ENCODE measurements at places on chromosomes 5 and 9.

GRCh38 chr5:157509093-157509492 is 49.1 kb downstream of the NIPAL4 start:
- no peak for DNase-seq

GRCh38 chr5:172293054-172293744 is 9.6 kb upstream of the UBTD2 start:
- no peak for DNase-seq

DNA sequence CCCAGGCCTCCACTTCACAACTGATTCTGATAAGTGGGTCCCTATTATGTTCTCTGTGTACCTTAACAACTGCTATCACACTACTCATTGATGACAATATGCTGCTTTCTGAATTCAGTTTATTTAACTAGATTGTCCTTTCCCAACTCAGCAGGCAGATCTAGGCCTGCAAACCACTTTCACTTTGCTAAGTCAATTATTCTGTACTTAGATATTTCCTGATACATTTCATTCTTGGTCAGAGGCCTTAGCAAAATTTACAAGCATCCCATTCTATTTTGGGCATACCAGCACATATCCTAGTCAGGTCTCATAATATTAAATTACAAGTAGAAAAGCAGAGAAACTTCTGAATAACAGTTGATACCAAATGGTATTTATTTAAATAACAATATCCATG is 235.7 kb upstream of the HAPLN1 start:
- no peak for DNase-seq

DNA sequence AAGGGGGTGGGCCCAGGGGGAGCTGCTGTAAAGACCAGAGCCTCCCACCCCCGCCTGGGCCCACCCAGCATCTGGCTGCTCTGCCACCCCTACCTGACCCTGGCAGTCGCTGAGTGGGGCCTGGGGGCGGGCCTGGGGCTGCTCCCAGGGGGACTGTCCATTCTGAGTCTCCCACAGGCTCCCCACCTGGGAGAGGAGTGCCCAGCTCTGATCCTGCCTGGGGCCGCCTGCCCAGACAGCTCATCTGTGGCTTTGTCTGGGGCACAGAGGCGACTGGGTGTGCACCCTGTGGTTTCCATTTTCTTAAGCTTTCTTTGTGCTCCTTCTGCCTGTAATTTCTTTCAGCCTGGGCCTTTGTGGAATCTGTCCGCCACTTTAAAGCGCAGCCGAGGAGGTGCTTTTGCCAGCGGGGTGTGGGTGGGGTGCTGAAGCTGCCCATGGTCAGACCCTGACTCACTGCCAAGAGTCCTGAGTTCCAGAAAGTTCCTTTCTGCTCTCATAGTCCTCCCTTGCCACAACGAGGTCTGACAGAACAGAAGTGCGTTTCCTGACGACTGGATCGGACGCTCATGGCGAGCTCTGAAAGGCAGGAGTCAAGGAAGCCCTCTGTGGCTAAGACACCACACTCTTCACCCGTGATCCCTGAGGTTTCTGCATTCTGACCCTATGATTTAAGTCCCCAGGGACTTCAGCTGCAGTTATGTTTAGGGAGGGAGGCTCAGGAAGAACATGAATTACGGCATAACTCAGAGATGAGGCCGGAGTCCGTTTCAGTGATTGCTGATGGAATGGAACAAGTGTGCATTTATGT is 225.0 kb downstream of the FANCC start:
- DNase-seq: peak; percentile 65

DNA sequence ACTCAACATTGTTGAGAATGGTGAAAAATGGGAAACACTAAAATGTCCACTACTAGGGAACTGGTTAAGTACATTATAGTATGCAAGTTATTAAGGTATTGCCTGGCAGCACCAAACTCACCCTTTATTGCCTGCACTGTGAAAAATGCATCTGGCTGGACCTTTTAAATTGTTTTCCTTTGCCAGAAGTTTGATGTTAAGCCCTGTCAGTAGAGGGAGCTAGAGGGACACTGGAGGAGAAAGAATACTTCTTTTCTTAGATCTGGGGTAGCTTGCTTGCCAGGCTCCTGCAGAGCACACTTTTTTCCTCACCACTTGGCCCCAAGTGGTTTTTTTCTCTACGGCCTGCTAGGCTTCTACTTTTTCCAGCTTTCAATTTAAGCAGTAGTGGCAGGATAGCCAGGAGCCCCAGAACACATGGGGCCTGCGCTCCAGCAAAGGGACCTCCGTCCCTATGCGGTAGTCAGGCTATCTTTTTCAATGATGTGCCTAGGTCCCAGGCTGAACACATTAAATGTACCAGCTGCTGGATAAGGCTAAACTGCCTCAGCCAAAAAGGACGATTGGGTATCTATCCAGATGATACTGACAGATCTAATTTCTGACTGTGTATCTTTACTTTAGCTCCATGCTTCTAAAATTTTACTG is 8.0 kb upstream of the HABP4 start:
- no peak for DNase-seq

DNA sequence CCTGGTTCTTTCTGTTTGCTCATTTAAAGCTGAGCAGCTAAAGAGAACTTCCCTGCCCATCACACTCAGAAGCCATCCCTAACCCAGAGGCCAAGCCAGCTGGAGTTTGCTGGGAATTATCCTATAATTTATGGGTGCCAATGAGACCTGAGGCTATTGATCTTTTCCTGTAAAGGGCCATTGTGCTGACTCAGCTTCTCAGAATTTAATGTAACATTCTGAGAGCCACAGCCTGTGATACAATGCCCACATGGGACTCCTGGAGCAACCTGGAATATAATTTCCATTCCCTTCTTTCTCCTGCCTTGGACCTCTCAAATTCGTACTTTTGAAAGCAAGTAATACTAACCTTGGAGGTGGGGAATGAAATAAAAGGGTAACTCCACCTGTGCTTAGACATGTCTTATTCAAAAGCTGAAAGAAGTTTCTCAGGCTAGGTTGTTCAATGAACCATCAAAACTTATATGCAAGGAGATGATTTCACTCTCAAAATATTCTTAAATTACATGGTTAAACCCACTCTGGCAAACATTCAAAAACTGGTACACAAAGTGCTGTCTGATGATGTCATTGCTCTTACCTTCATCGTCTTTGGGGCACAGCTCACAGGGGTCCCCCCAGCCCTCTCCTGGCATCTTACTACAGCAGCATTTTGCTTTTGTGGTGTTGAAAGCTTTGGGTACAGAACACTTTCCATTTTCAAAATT is 206.7 kb downstream of the SLC12A2 start:
- no peak for DNase-seq
